ENCODE measurements at places on chromosomes 2 and 18.
A peak's percentile ranks its signal among the peaks of the same experiment; 100 is the strongest.

GRCh38 chr2:10990561-10991111, 78.9 kb downstream of the KCNF1 start:
- no peak for DNase-seq

GRCh38 chr2:109125593-109126500, 3.2 kb upstream of the SH3RF3 start:
- DNase-seq: peak; percentile 99

DNA sequence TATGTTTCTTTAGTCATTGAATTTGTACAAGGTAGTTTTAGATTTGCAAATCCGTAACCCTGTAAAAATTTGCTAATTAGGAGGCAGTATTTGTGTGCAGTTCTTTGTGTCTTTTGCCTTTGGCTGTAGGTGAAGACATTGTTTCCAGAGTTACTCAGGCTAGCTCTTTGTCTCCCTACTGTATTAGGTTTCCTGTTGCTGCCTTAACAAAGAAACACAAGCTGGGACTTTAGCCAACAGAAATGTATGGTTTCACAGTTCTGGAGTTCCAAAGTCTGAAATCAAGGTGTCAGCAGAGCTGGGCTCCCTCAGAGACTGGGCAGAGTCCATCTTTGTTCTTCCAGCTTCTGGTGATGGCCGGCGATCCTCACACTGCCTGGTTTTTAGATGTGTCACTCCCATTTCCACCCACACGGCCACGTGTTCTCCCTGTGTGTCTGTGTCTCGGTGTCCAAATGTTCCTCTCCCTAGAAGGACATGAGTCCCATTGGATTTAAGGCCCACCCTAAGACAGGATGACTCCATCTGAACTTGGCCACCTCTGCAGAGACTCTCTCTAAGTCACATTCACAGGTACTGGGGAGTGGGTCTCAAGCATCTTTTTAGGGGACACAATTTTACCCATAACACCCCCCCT, 309.7 kb downstream of the GALR1 start:
- no peak for DNase-seq

DNA sequence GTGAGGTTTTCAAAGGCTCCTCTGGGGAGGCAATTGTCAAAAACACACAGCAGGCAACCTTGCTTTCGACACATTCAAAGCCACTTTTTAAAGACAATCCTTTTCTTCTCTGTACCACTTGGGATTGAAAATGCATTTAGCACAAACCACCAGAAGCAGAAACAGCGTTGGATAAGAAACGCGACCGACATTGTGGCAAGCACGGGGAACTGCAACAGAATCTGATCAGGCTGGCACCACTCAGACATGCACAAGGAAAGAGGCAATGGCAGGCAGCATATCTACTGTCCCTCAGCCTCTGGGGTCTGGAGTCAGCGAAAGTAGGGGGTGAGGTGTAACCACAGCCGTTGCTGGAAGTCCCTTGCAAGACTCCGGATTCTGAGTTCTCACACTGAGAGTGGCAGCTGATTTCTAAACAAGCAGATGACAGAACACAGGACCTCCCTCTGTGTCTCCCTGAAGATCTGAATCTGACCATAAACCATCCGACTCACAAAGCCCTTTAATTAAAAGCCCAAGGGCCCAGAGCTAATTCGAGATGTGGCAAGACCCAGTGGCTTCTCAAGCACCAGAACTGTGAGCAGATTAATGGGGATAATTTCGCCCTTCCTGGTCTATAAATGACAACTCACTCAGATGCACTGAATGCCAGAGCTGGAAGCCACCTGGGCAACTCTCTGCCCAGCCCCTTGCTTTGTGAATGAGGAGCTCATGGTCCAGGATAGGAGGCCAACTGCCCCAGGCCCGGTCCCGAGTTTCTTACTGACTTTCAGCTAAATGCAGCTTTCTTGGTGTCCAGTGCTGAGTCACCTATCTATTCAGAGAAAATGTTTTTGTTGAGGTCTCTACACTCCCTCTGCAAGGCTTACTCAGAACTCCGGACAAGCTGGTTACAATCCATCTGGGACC, 29.6 kb downstream of the CYRIA start:
- no peak for DNase-seq

DNA sequence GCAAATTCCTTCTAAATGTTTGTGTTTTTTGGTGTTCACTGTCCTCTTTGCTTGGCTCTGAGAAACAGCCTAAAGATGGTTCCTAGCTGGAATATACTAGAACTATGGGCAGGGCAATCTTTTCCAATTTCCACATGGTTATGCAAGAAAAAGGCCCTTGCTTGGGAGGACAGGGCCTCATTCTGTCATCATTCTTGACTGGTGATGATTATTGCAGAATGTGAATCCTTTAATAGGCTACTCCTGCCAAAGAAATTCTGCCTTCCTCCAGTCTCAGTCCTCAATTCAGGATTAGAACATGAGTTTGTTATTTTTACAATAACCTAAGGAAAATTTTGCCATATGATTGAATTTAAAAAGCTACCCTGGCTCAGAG, 218.7 kb downstream of the HNMT start:
- DNase-seq: peak; percentile 25

DNA sequence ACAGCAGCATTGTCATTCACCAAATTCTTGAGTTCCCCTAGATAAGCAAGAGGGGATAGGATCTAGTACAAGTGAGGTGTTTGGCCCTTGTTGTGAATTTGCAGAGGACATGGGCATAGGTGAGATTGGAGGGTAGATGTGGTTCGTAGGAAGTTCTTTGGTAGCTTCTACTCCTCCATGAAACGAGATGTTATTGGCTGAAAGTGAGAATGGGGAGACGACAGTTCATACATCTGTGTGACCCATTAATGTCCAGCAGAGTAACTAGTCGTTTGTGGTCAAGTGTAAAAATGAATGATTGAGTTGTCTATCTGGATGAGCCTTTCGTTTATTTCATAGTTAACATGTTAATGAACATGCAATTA, 90.4 kb downstream of the UBE2E3 start:
- no peak for DNase-seq

- DNase-seq: no peak
Measured at GRCh38 chr2:127864877-127865276, 6.9 kb upstream of the POLR2D start.

Data from AG10803 (cell line).